ENCODE measurements at places on chromosomes 3 and 15. TPM values are rescaled to one million over a fixed set of nuclear protein-coding genes. Genes with fewer than 3 reads are reported as not detected.

Gene LRRIQ4
- not detected for total RNA-seq

Gene LRTM1
- not detected for total RNA-seq

Gene FBXL2
- total RNA-seq, result 0.69 TPM

Gene SV2B
- 1.1 TPM for total RNA-seq

Gene LRRC34
- 0.82 TPM for total RNA-seq

Gene COPB2
- 153 TPM for total RNA-seq

Gene GOLGA8J
- total RNA-seq, result 0.35 TPM

Gene TERC
- 5.5 TPM for total RNA-seq

- no peak for DNase-seq
Measured at GRCh38 chr3:141790171-141790570, 27.0 kb downstream of the GRK7 start.

GRCh38 chr3:13451301-13451673 is 28.8 kb upstream of the HDAC11 start:
- DNase-seq, result peak; percentile 38

GRCh38 chr3:137008976-137009375 is 51.2 kb downstream of the IL20RB start:
- no peak for DNase-seq

DNA sequence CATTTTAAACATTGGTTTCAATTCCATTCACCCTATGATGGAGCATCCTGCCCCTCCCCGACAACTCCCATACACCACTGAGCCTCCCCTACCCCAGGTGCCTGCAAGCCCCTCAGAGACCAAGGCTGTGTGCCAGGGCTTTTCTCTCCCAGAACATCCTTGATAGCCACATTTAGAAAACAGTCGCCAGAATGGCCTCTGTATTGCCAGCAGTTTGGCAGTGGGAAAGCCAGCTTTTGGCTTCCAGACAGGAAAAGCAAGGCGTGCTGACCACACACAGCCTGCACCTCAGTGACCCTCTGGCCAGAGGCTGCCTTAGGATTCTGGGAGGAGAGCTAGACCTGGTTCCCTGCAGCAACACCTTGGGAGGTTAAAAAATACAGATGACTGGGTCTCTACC is 18.2 kb upstream of the HRH1 start:
- DNase-seq, result no peak

- DNase-seq, result no peak
Measured at GRCh38 chr3:127688022-127688415, 15.3 kb downstream of the ABTB1 start.

All from colonic mucosa (tissue), 4 donors.